Amygdala (tissue), 56 donors: ENCODE measurements at places on chromosomes 1 and 21.

DNA sequence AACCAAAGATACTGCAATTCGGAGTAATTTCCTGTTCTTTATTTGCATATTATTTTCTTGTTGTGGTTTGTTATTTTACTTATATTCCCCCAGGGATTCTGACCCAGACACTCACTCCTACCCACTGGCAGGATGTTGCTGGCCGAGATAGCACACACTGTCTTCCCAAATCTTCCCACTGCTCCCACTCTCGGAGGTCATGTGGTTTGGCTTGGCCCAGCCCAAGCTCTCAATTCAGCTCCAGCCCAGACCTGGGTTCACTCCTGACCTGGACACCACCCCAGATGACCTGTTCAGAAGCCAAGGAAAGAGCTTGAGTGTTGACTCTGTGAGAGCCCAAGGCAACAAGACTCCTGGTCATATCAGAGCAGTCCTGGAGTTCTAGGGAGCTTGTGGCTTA is 1.2 kb upstream of the FAM43B start:
- no peak for DNase-seq

DNA sequence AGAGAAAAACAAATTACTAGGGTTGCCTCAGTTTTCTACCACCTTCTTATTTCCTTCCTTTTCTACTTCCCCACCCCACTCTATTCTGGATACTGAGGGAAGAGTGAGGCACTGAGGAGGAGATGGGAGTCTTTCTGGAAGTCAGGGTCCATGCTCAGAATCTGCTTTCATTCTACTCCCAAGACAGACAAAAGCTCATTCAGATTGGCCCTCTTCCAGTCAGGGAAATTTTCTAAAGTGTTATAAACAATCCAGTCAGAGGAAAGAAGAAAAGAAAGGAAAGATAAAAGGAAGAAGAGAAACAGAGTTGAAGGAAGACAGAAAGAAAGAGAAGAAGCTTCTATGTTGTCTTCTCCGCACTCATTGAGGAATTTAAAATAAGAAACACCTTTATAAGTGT is 228.6 kb downstream of the COP1 start:
- no peak for DNase-seq

DNA sequence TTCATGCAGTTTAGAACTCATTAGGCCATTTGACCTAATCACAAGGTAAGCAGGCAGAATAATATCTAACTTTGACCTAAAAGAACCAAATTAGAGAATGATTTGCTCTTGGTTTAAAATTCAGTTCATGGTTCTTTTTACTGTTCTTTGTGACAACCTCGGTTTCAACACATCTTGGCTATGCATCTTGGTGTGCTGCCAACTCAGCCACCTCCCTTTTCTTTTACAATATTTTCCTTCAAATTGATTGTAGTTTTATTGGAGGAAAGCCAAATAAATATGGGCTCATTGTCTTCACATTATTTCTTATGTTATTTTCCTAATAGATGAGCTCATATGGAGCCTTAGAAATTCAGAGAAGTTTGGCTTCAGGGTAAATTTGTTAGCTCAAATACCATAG is 338.3 kb downstream of the SIPA1L2 start:
- no peak for DNase-seq

- DNase-seq: no peak
Measured at GRCh38 chr1:150513351-150513791, 2.2 kb upstream of the FALEC start.

DNA sequence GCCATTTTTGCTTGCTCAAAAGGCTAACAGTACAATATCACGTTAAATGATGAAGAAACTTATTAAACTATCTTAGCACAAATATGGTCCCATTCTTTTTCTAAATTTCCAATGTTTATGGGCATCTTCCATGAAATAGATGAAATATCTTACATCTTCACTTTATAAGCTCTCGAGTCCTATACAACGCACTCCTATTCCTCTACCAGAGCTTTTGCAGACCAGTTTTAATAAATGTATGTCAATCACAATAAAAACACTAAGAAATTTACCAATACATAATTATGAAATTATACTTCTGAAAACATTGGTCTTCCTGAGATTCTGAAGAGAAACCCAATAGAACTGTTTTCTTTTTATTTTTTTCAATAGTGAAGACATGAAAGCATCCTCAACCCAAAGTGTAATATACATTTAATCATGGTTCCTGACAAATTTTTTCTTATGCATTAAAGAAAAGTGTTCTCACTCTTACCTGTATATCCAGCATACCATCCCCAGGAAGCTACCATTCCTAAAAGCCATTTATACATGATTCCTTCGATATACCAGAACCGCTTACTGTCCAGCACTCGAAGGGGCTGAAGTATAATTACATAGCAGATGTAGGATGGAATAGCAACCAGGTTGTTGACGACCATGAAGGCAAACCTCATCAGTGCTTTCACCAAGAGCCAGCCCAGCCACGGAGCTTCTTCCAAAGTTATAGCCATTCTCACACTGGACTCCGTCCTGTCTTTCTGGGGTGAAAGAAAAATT is 1.8 kb downstream of the LPGAT1 start:
- no peak for DNase-seq
